ENCODE measurements at places on chromosomes 7 and 10. TPM values are rescaled to one million over a fixed set of nuclear protein-coding genes. Genes with fewer than 3 reads are reported as not detected.

The SEMA3E gene
- not detected for total RNA-seq

The GRM3 gene
- not detected for total RNA-seq

The SLC26A3 gene
- not detected for total RNA-seq

The LDB3 gene
- not detected for total RNA-seq

The POLR3A gene
- 15.1 TPM for total RNA-seq

The TRIM50 gene
- not detected for total RNA-seq

The CALHM1 gene
- not detected for total RNA-seq

The SUN3 gene
- total RNA-seq: not detected

The CRCP gene
- total RNA-seq: 32.5 TPM

The GNGT1 gene
- total RNA-seq: not detected

The TBXAS1 gene
- 21.2 TPM for total RNA-seq
